Activated B cell treated with CpG ODN at 0.5 μM for 24 hours (primary cell): ENCODE measurements at places on chromosomes 7 and 10. TPM values are rescaled to one million over a fixed set of nuclear protein-coding genes. Genes with fewer than 3 reads are reported as not detected.

The NKX2-3 gene
- not detected in 2 replicates for total RNA-seq

The ITPRID1 gene
- not detected in 2 replicates for total RNA-seq

GRCh38 chr7:39252916-39253315, 275.2 kb downstream of the POU6F2 start:
- DNase-seq: no peak

- no peak for DNase-seq
These were observed 482.6 kb downstream of the DNAJB6 start for GRCh38 chr7:157819455-157819807.

GRCh38 chr10:15521328-15521903, 150.3 kb upstream of the FAM171A1 start:
- DNase-seq: no peak

GRCh38 chr7:44057181-44057848, 8.1 kb downstream of the PGAM2 start:
- DNase-seq: peak; percentile 8

DNA sequence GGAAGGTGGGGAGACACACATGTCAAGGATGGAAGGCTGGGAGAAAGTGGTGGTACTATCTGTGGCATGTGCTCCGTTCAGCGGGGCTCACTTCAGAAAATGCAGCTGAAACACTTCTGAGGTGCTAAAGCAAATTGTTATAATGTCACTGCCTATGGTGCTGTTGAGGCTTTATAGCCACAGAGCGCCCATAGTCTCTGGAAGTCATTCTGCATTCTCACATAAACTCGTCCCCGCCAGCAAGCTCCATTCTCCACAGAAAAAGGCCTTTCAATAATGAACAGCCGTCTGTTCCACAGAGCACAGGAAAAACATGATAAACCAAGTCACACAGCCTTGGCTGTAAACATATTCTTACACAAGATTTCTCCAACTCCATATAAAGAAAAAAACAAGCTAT, 131.9 kb downstream of the TAX1BP1 start:
- no peak for DNase-seq

- no peak for DNase-seq
These were observed 11.5 kb downstream of the GTF2IRD1 start for GRCh38 chr7:74464931-74465886.

DNA sequence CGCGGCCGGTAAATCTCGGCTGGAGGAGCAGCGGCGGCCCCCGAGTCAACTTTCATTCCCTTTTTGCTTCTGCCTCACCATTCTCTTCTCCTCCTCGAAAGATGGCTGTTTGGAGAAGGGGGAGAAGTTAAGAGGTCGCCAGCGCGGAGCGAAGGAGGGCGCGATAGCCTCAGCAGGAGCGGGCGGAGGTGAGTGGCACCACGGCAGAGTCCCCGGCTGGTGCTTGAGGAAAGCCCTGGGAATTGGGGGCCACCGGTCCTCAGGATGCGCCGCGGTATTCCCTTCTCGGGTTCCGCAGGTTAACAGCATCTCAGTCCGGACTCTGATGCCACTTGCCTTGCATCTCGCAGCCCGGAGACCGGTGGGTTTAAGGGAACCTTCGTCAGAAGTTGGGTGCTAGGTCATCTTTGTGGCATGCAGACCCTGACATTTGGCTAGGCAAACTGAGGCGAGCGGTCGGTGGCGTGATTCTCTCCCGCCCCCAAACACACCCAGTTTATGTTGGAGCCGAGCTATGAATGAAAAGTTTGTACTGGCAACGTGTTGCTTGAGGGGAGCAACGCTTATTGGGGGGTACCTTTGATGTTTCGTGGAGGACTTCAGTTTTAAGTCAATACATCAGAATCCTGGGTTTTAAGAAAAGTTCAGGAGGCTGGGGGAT, 59.5 kb upstream of the PRPS1L1 start:
- DNase-seq: no peak
